Bronchial epithelial cell (primary cell): ENCODE measurements at places on chromosomes 2 and 18.

DNA sequence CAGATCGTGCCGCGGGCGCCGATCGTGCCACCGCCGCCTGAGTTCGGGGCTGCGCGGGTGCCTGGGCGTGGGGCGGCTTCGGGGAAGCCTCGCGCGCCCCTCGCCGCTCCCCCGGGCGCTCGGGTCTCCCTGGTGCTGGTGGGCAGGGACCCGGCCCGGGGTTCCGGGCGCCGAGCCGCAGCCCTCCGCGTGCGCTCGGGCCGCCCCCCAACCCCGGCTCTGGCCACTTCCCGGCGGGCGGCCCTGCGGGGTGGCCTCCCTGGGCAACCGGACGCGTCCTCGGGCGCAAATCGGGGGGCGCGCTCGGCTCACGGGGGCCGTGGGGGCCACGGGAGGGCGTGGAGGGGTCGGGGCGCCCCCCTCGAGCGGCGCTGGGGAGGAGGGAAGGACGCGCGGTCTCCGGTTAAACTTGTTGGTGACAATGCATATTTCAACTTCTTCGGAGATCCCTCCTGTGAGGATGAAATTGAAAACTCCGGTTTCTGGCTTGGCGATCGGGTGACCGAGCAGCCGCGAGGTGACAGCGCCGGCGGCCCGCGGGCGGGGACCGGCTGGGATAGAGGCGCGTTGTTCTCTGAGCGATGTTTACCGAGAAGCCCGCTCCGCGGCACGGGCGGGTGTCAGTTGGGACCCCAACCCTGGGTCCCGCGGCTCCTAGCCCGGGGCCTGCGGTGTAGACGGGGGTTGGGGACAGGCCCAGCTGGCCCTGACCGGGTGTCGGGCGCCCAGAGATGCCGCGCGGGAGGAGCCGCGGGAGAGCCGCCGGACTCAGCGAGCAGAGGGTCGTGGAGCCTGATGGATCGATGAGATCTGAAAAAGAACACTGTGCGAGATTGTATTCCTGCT lies 676 bp downstream of the SH3BP4 start:
- DNase-seq: no peak

GRCh38 chr2:219277703-219278654 lies 1.2 kb upstream of the DNAJB2 start:
- DNase-seq: peak; percentile 70

DNA sequence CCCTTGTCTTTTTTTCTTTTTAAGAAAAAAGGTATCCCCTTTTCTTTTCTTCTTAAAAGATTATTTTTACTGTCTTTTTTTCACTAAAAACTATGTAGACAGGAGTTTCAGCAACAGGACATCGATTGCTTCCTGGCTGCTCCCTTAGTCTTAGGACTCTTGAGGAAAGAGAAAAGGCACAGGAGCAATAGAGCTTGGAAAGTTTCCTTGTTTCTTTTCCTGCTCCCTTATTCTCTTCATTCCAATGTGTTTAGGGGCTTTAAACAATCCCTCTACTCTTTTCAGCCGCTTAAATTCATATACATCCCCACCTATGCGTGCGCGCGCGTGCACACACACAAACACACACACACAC lies 225.9 kb upstream of the FBXO11 start:
- DNase-seq: no peak

- no peak for DNase-seq
Observed at GRCh38 chr2:8753609-8754008, 71.8 kb downstream of the ID2 start.

GRCh38 chr18:48749768-48750167 lies 201.0 kb downstream of the SMAD7 start:
- DNase-seq: no peak

GRCh38 chr2:47903781-47904490 lies 2.4 kb downstream of the FBXO11 start:
- peak; percentile 30 for DNase-seq

GRCh38 chr18:54813977-54814565 lies 14.2 kb upstream of the RAB27B start:
- no peak for DNase-seq

- DNase-seq: peak; percentile 79
Observed at GRCh38 chr2:25558262-25558661, 115.1 kb downstream of the DTNB start.

DNA sequence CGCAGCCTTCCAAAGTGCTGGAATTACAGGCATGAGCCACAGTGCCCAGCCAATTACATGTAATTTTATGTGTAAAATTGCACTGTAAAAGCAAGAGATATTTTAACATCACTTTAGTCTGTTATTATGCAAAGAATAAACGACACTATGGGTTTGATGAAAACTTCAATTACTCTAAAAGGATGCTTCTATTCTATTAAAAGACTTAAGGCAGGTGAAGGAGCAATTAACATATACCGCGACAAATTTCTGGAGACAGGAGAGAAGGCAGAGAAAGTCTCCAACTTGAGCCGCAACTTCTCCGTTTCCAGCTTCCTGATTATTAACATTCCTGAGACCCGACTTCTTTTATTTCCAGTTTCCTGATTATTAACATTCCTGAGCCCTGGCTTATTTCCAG lies 53.7 kb downstream of the FAM210A start:
- DNase-seq: no peak

- peak; percentile 44 for DNase-seq
Observed at GRCh38 chr2:26002632-26003310, 20.5 kb upstream of the KIF3C start.

DNA sequence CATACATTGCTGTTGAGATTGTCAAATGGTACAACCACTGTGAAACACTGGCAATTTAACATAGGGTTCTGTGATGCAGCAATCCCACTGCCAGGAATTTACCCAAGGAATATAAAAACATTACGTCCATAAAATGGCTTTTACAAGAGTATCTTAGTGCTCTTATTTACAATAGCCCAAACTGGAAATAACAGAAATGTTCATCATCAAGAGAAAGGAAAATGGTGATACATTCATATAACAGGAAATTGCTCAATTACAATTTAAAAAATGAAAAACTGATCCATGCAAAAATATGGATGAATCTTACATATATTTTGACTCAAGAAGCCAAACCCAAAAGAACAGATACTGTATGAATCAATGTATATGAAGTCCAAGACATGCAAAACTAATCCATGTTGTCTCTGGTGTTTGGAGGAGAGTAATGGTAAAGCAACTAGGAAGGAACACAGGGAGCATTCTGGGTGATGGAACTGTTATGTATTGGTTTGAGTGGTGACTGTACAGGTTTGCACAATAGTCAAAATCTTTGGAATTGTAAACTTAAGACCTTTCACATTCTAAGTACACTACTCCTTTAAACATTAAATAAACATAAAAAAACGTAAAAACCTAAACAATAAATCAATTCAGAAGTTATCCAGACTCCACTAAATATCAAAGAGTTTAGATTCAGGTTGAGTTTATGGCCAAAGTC lies 104.8 kb upstream of the WDR75 start:
- peak; percentile 40 for DNase-seq

GRCh38 chr18:58354791-58355190 lies 274.1 kb downstream of the ALPK2 start:
- no peak for DNase-seq

DNA sequence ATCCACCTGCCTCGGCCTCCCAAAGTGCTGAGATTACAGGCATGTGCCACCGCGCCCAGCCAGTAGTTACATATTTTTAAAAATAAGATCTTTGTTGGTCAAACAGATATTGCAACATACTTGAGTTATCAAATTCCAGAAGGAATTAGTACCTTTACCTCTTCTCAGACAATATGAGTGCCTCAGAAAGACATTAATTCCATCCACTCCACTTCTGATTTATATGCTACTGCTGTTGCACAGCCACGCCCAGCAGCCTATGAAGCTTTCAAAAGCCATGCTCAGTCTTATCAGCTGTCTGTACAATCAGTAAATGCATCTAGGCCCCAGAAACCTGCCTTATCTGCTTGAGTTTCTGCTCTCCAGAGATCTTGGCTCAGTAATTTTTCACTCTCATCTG lies 47.8 kb downstream of the MEX3C start:
- DNase-seq: no peak

DNA sequence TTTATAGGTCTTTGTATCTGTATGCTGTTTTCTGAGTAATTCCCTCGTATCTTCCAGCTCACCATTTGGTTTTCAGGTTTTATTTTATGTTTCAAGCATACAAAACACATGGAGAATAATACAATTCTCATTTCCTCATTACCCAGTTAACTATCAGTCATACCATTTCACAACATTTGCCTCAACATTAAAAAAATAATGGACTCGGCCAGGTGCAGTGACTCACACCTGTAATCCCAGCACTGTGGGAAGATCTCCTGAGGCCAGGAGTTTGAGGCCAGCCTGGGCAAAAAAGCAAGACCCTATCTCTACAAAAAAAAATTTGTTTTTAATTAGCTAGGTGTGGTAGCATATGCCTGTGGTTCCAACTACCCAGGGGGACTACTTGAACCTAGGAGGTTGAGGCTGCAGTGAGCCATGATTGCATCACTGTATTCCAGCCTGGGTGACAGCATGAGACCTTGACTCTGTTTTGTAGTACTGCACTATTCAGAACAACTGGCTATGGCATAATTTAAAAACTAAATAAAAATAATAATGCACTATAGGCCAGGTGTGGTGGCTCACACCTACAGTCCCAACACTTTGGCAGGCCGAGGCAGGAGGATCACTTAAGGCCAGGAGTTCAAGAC lies 20.3 kb downstream of the NPC1 start:
- DNase-seq: peak; percentile 82

DNA sequence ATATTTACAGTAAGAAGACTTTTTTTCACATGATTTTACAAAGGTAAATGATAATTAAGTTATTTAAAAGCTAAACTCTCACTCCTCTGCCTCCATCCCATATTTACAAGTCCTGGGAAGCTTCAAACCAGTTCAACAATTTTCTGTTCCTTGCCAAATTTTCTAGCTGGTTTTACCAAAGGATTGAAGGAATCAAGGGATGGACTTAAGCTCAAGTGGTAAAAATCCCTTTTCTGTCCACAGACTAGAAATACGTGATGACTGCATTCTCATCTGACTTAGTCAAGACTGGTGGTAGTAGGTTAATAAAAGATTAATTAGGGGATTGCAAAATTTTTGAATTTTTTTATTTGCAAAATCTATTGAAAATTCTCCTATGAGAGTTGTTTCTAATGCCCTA lies 297.3 kb downstream of the MTX2 start:
- no peak for DNase-seq

DNA sequence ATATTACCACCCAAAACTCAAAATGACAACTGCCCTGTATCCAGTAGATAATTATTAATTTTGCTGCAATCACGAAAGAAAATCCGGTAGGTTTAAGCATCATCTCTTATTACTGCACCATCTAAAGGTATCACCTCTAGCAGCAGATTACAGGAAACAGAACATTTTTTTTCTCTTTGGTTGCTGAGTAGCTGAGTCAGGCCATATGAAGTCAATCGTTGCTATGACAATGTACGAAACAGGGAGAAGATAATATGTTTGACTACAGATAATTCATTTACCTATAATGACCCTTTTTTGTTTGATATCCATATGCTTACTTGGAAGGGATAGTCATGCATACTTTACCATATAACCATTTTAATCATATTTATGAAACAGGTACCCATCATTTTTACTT lies 831.6 kb upstream of the CHAC2 start:
- no peak for DNase-seq

- peak; percentile 67 for DNase-seq
Observed at GRCh38 chr2:220499225-220499624, 871.8 kb downstream of the SLC4A3 start.

- peak; percentile 65 for DNase-seq
Observed at GRCh38 chr2:42513252-42513918, 19.6 kb upstream of the KCNG3 start.
